ENCODE measurements at places on chromosomes 12 and 14.
A peak's percentile ranks its signal among the peaks of the same experiment; 100 is the strongest.

DNA sequence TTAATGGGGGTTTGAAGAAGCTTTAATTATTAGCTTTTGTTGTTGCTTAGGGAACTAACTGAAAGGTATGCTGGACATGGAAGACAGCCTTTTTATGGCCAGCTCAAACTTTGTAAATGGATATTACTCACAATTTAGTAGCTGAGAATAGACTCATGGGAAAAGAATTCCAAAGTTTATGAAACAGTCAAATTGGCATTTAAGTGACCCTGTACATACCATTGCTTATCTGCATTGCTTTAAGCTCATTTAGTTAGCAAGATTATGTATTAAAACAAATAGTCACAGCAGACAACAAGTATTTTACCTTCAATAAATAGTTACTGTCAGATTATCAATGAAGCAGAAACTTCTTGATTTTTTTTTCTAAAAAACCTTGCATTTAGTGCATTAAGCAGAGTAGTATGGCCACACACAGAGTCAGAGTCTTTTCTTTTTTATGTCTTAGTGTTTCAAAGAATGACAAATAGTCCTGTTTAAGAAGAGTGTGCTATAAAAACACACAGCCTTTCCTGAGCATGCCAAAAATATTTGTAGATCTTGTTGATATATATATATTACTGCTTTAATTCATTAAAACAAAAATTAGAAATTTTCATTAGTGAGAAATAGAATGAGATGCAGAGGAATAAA lies 102.2 kb downstream of the TTC6 start:
- no peak for DNase-seq

GRCh38 chr14:102908766-102909455 lies 13.6 kb upstream of the AMN start:
- DNase-seq = no peak

GRCh38 chr12:75900226-75900625 lies 131.3 kb downstream of the PHLDA1 start:
- DNase-seq = no peak

- peak; percentile 62 for DNase-seq
Observed at GRCh38 chr12:103928682-103929045, 1.5 kb upstream of the HSP90B1 start.

GRCh38 chr14:67508956-67509355 lies 20.4 kb upstream of the TMEM229B start:
- DNase-seq = no peak

DNA sequence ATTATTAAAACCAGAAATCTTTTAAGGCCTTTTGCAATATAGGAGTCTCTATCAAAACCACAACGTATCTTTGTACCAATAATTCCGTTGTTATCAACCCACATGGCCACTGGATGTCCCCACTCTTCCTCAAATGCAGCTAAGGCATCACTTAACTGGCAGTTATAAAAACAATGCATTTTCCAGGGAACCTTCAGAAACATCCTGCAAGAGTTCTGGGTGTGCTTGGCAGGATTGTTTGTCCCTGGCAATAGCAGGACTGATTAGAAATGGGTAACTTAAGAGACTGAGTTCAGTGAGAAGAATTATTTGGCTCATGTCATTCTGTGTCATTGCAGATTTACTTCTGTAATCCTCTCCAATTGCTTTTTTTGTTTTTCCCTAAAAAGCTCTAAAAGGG lies 112.0 kb downstream of the SLC15A5 start:
- DNase-seq = no peak

DNA sequence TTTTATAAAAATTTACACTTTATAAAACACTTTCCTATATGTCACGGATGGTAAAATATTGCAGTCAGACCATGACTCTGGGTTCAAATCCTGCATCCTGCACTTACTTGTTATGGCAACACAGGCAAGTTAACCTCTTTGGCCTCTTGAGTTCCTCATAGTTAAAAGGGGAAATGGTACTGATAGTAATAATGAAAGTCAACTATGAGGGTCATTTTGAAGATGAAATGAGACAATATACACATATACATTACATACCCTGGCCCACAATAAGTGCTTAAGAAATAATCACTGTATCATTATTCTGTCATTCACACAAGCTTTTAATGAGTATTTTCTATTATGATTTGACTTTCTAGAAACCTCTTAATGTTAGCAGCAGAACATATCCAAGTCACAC lies 64.4 kb downstream of the C12orf42 start:
- no peak for DNase-seq
